ENCODE measurements at places on chromosomes 3 and 15.

GRCh38 chr3:147756476-147756875 is 347.3 kb downstream of the ZIC1 start:
- no peak for DNase-seq

DNA sequence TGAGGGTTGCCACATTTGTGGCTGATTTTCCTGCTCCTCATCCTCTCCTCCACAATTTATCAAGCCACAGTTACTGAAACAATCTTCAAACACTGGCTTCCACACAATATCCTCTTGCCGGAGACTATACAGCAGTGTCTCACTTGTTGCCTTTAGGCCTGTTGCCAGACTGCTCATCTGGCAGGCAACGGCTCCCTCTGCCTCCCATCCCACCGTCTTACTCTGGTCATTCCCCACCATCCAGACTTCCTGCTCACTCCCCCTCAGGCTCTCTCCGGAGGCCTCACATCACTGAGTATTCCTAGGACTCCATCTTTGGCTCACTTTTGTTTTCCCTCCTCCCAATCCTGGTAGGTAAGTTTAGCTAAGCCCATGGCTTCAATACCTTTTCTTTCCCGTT is 301.9 kb downstream of the IL20RB start:
- no peak for DNase-seq

DNA sequence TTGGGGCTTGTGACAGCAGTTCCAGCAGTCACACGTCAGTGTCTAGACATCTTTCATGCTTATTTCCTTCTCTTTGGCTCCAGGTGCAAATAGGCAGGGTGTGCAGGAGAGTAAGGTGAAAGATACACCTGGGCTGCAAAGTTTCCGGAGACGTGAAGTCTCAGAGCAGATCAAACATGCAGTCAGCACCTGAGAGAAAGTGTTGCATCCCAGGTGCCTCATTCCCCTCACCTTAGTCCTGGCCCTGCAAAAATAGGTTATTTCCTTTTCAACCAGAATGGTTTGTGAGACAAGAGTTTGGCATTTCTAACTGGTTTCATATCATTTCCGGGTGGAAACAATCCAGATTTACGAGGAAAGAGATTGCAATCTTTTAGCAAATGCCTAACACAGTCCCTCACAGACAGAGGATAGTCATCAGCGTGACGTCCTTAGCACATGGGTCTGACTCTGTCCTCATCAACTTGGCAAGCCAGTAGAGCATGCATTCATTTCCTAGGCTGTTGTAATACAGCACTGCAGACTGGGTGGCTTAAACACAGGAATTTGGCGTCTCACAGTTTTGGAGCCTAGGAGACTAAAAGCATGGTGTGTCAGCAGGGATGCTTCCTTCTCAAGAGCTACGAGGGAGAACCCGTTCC is 58.2 kb upstream of the ARRDC4 start:
- DNase-seq = no peak

GRCh38 chr15:34812369-34812768 is 17.0 kb upstream of the ACTC1 start:
- no peak for DNase-seq

- no peak for DNase-seq
Observed at GRCh38 chr3:64903006-64903405, 215.2 kb upstream of the ADAMTS9 start.

Measured in stimulated activated CD4-positive, alpha-beta T cell treated with anti-CD3 and anti-CD28 coated beads, Interleukin-4, amount 100 ng/mL, for 4 hours (primary cell).